ENCODE measurements at places on chromosomes 7 and 10.

DNA sequence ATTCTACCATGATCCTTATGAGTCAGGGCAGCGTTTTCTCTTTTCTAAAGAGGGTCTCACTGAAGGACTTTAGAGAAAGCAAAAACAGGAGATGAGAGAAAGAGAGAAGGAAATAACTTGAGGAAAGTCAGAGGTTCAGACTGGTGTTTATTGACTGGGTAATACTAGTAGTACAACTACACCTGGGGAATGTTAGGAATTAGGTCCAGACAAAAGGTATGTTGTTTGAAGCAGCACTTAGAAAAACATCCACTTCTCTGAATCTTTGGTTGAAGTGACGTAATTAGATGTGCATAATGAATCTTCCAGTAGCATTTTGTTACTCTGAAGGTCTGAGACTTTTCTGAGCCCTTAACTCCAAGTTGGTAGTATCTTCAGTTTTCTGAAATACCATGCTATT, 380.3 kb upstream of the LRGUK start:
- DNase-seq, result no peak

GRCh38 chr10:22475651-22476600, 130.6 kb downstream of the SPAG6 start:
- no peak for DNase-seq

DNA sequence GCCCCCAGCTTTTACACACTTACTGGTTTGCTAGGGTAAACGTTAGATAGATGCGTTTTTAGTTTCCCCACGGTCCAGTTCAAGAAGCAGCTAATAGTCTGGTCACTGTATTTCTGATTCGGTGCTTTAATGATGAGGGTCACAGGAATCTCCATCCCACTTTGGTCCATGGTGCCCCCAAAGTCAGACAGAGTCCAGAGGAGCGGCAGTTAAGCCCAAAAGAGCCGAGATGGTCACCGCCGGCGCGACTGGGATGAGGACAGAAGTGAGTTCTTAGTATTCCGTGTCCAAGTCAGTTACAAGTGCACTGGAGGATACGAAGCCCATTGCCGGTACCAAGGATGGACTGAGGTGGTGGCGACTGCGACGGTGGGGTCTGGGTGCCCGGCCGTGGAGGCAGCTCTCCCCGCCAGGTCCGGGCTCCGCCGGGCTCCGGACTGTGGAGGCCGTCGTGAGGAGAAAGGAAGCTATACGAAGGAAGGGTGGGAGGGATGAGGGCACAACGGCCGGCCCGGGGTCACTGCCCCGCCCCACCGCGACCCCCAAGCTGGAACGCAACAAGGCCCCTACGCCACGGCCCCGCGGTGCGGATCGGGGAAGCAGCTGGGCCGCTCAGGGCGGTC, 663 bp downstream of the HERPUD2 start:
- no peak for DNase-seq

DNA sequence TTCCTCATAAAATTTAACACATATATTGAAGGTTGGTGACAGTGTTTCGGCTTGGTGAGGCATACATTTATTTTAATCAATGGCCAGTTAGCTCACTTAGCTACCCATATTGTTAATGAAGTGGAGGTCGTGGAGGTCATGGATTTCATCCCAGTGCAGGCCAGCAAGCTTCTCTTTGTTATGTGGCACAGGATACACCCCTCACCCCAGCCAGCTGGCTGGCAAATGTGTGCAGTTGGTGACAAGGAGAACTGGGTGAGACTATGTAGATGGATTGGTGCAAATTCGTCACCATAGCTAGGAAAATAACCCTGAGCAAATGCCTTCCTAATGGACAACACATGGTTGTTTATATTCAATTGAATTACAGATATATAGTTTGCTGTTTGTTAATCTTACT, 50.5 kb upstream of the FOXP2 start:
- DNase-seq, result no peak

DNA sequence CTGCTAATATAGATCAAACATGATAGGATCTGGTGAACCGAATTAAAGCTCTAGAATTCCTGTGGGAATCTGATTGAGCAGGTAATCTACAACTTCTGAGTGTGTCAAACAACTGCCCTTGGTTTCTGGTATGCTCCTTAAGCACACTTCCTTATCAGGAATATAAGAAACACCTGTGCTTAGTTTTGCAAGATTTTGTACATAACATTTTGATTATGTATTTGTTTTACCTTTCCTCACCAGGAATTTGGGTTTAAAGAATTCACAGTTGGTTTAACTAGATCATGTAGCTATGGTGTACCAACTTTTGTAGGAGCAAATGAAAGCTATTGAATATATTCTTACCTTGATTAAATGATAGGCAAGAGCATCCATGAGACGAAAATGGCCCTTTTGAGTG, 40.6 kb downstream of the MCU start:
- no peak for DNase-seq

- no peak for DNase-seq
Observed at GRCh38 chr7:953547-954327, 743 bp downstream of the ADAP1 start.
